Endothelial cell of umbilical vein (primary cell): ENCODE measurements at places on chromosomes 5 and 9. TPM values are rescaled to one million over a fixed set of nuclear protein-coding genes. Genes with fewer than 3 reads are reported as not detected.

The PAPPA gene
- 0.12 and 0.13 TPM in 2 replicates for total RNA-seq

The FABP6 gene
- total RNA-seq = not detected in 2 replicates

The ZNF883 gene
- not detected in 2 replicates for total RNA-seq

The NFIB gene
- total RNA-seq = 160 and 174 TPM in 2 replicates

The PCDHGA1 gene
- 0.22 and 0.30 TPM in 2 replicates for total RNA-seq

The SLCO4C1 gene
- total RNA-seq = not detected in 2 replicates

The ELOVL7 gene
- total RNA-seq = 0.09 TPM in 1 of 2 replicates, not detected in the other

GRCh38 chr5:133332439-133333024 is 279.8 kb downstream of the FSTL4 start:
- no peaks in the 10 kb centered on the region for H3K36me3 ChIP-seq
- H3K27ac ChIP-seq = no peak overlapping the region
- no peak overlapping the region for H3K4me3 ChIP-seq
- DNase-seq = no peak
- H3K4me1 ChIP-seq = no peaks in the 10 kb centered on the region

GRCh38 chr5:149363358-149363757 is 5.5 kb downstream of the PCYOX1L start:
- no peak overlapping the region for H3K4me3 ChIP-seq
- H3K36me3 ChIP-seq = no peaks in the 10 kb centered on the region
- H3K27me3 ChIP-seq = no peaks in the 10 kb centered on the region
- DNase-seq = no peak
- H3K27ac ChIP-seq = no peak overlapping the region

GRCh38 chr9:133429641-133430161 is 7.5 kb downstream of the ADAMTS13 start:
- peaks cover 19% of the 10 kb centered on the region for H3K27me3 ChIP-seq
- H3K36me3 ChIP-seq = no peaks in the 10 kb centered on the region
- H3K4me1 ChIP-seq = no peaks in the 10 kb centered on the region
- H3K27ac ChIP-seq = no peak overlapping the region

- no peak overlapping the region for H3K27ac ChIP-seq
- no peaks in the 10 kb centered on the region for H3K36me3 ChIP-seq
- DNase-seq = no peak
- no peak overlapping the region for H3K4me3 ChIP-seq
These were observed 277.9 kb upstream of the CDH9 start for GRCh38 chr5:27316271-27316650.

- H3K36me3 ChIP-seq = no peaks in the 10 kb centered on the region
- H3K27ac ChIP-seq = peak overlapping the region; percentile 33
These were observed 13.9 kb downstream of the PRRC2B start for GRCh38 chr9:131407717-131408195.

DNA sequence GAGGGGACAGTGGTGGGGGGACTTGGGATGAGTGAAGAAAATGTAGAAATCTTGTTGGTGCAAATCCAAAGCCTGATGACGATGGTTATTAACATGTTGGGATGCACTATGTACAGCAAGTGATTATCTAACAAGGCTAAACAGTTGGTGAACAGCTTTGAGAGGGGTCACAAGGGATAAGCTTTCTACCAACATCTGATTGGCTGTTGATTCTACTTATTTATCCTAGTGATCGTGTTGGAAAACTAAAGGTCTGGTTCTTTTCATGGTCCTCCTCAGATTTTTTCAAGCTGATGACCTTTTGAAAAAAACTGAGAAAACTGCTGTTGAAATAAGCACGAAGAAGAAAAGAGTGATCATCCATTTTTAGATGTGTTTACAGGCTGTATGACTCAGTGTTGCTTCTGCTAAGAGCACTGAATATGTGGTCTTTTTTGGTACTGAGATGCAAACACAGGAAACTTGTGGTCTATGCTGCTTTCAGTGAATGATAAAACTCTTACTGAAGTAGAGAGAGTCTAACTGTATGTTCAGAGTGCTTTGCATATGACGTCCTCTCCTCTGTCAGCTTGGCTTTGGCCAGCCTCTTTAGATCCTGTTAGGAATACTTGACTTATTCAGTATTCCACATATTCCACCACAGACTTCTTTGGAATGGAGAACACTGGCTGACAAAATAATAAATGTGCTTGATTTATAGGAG is 174.8 kb downstream of the SLF1 start:
- H3K4me1 ChIP-seq = peaks cover 7% of the 10 kb centered on the region
- peak overlapping the region; percentile 63 for H3K27ac ChIP-seq
- DNase-seq = peak; percentile 30
- peaks cover 10% of the 10 kb centered on the region for H3K36me3 ChIP-seq
- no peaks in the 10 kb centered on the region for H3K27me3 ChIP-seq

DNA sequence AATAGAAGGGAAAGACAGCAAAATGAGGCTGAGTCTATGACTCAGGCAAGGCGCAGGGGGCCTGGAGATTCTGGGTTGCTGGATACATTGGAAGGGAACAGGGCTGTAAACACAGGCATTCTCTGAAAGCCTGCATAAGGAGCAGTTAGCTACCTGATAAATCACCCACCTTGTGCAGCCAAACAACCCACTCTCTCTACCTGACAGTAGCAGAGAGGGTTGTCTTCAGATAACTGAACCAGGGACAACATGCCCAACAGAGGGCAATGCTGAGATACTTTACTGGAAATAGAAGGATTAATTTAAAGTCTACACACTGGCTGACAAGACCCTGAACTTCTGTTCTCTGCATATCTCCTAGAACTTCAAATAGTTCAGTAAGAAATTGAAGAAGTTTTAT is 161.6 kb downstream of the KCTD16 start:
- H3K36me3 ChIP-seq = no peaks in the 10 kb centered on the region
- no peaks in the 10 kb centered on the region for H3K27me3 ChIP-seq
- H3K4me3 ChIP-seq = no peak overlapping the region
- no peaks in the 10 kb centered on the region for H3K4me1 ChIP-seq
- DNase-seq = no peak
